Ascending aorta (tissue), 2 donors: ENCODE measurements at places on chromosomes 2 and 18. TPM values are rescaled to one million over a fixed set of nuclear protein-coding genes. Genes with fewer than 3 reads are reported as not detected.

DNA sequence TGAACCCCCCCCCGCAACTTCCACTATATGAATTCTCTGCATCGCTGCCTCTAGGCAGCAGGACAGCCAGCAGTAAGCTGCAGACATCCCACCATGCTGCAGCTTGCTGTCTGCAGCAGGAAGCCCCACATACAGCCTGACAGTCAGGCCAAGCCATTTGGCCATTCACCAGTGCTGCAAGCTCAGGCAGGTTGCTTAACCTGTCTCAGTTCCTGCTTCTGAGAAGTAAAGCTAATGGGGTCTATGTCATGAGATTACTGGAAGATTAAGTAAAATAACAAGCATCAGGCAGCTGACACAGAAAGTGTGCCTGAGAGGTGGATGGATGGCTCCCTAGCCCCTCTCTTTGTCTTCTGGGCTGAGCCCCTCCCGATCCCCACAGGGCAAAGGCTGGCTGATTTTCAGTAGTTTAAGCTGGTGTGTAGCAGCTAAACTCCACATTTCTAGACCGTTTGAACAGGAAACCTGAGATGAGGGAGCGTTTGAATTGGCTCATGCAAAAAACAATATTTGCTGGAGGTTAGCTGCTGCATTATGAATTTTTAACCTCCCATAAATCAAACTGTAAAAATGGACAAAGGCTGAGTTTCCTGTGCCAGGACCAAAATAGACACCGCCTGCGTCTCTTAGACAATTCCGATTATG, 193.8 kb upstream of the ARL4C start:
- no peak for DNase-seq

- no peak for DNase-seq
Measured at GRCh38 chr18:2924920-2925319, 78.1 kb downstream of the EMILIN2 start.

Gene PXDN
- 188 TPM for total RNA-seq

DNA sequence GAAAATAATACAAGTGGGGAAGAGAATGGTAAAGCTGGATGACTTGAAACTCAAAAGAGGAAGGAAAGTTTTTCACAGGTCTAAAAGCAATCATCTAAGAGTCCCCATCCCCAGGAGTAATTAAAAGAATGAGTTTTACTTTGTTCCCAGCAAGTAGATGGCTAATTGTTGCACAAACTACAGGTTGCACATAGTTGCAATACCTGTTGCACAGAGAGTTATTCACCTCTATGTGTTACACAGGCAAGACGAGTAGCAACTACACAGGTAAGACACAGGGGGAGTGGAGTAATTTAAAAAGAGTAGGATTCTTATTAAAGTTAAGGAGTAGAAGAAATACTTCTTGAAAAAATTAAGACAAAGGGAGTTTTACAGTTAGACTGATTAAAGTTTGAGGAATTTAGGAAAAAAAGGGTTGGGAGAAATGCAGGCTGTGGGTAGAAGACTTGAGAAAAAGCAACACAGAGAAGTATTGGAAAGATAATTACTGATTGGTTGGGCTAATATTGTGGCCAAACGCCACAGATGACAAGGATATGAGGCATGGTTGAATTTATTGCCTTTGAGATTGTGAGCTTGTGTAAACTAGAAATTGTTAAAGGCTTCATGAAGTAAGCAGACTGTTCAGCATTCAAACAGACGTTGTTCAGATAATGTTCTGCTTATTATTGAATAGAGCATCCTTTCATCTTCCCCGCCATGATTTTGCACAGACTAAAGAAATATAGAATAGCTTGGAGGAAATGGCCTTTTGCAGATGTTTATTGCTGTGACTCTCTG, 699.3 kb downstream of the NR4A2 start:
- no peak for DNase-seq

DNA sequence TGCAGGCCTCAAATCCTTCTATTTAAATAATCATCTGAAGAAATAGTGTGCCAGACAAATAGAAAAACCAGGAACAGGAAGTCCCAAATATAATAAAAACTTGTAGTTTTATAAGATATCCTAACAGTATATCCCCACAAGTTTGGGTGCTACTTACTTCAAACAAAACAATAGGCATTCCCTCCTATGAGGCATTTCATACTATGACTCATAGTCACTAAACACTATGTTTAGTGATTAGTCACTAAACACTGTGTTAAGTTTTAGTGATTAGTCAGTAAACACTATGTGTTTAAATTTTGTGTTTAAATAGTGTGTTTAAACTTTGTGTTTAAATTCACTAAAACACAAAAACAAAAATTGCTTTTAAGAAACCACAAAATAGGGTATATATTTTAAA, 407.0 kb upstream of the CDH19 start:
- no peak for DNase-seq

Gene WNT10A
- total RNA-seq = not detected

- no peak for DNase-seq
Measured at GRCh38 chr18:67519592-67519991, 3.1 kb upstream of the DSEL start.

Gene GALNT5
- 0.11 TPM for total RNA-seq

Gene EML6
- not detected for total RNA-seq

- DNase-seq = no peak
Measured at GRCh38 chr2:210562091-210562490, 5.7 kb downstream of the CPS1 start.
